ENCODE measurements at places on chromosomes 1 and 21.

GRCh38 chr1:29650041-29650400, 413.7 kb downstream of the PTPRU start:
- no peak for DNase-seq

DNA sequence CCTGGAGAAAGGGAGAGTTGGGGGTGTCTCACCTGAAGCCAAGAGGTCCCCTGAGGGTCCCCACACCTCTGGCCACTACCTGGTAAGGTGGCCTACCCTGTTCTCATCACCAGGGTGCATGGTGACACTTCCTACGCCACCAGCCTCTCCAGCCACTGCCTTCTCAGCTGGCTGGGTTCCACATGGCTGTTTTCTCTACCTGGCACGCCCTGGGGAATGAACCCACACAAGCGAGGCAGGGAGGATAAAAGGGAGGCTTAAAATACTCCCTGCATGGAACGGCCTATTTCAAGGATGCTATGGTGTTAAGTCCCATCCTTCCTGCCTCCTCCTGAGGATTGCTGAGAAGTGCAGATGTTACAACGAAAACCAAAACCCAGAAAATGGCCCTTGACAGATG, 84.7 kb downstream of the PIK3CD start:
- no peak for DNase-seq

DNA sequence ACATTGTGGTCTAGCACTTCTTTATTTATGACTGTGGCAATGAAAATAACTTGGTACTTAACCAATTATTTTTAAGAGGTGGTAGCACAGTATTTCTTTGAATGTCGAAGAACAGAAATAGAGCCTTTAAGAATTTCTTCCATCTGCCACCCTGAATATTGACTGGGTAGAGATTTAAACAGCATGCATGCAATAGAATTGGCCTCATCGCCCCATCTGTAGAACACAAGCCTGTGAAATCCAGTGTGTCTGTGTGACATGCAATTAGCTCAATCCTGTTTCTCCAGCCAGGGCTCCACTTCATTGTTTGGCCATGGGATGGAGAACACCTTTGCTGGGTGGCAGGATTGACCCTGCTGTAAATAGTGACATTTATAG, 17.1 kb upstream of the KLHDC8A start:
- DNase-seq: no peak

DNA sequence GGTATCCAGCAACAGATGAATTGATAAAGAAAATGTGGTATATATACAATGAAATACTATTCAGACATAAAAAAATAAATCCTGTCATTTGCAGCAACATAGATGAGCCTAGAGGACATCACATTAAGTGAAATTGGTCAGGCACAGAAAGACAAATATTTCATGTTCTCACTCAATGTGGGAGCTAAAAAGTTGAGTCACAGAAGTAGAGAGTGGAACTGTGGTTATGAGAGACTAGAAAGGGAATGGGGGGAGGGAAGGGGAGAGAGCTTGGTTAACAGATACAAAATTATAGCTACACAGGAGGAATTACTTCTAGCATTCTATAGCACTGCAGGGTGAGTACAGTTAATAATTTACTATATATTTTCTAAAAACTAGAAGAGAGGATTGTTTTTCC, 37.1 kb upstream of the SERPINC1 start:
- no peak for DNase-seq

DNA sequence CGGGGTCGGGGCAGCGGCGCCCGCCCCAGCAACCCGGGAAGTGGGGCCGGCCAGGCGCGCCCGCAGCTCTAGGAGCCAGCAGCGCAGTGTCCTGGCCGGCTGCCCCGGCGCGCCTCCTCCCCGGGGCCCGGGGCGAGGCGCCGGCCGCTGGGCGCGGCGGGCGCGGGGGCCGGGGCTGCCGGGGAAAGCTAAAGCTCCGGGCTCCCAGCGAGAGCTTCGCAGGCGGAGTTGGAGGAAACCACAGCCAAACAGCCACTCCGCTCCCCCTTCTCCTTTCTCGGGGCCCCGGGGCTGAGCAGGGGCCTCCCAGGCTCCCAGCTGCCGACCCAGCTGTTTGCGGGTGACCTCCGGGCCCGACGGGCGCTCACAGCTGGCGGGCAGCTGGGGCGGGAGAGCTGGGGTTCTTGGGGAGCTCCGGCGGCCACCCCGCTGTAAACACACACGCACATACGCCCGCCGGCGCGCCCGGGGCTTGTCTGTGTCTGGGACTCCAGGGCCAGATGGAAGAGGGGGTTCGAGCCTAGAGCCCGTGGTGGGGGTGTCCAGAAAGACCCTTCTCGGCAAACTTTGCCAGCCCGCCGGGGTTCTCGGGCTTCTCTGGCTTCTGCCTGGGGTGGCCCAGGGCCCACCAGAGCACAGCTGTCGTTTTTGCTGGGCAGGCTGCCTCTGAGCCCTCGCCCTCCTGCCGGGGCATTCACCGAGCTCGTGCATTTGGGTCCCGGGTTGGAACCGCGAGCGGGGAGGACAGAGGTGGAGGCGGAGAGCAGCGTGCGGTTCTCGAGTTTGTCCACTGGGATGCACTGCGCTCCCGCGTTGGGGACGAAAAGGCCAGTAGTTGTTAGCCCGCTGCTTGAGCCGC, 1.5 kb downstream of the AJAP1 start:
- peak; percentile 28 for DNase-seq

GRCh38 chr21:28655471-28655870, 337.2 kb downstream of the LTN1 start:
- no peak for DNase-seq
